ENCODE measurements at places on chromosomes 2 and 18.

GRCh38 chr2:16485251-16485650 is 180.4 kb downstream of the CYRIA start:
- no peak for DNase-seq

DNA sequence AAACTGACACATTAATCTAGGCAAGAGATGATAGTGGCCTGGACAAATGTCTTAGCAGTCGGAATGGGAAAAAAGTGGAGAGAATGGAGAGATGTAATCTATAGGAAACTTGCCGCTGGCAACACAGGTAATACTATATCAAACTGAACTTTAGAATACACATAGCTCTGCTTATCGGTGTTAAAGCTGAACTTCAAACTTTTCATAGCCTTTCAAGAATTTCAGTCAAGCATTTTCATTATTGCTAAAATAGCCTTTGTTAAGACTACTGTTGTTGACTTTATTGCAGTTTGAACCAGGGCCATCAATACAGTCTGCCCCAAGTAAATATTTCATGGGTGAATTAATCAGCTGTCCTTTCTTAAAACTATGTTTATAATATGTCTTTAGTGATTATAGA is 12.9 kb upstream of the CHST9 start:
- no peak for DNase-seq

DNA sequence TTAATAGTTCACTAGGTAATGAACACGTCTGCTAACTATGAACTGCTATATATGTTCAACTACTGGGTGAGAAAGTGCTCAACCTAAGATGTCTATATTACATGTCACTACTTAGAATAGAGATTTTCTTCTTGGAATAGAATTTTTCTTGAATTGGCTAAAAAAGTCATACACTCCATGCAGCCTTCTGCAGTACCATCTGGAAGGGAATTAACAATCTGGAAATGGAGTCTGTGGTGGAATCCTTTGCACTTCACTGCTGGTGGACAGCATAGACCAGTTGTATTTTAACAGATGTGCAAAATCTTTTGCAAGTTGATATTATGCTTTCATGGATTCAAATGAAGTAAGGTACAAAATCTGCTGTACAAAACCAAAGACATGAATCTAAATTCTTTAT is 799.6 kb downstream of the KCNJ3 start:
- DNase-seq: no peak

- DNase-seq: no peak
Observed at GRCh38 chr18:36889321-36889720, 60.4 kb downstream of the KIAA1328 start.

All from hypothalamus (tissue), 51 donors.